H54 (cell line): ENCODE measurements at places on chromosomes 4 and X.

- DNase-seq = no peak
Measured at GRCh38 chr4:15117270-15117946, 115.1 kb downstream of the CPEB2 start.

GRCh38 chr4:177671387-177671786 is 229.2 kb upstream of the AGA start:
- DNase-seq = no peak

DNA sequence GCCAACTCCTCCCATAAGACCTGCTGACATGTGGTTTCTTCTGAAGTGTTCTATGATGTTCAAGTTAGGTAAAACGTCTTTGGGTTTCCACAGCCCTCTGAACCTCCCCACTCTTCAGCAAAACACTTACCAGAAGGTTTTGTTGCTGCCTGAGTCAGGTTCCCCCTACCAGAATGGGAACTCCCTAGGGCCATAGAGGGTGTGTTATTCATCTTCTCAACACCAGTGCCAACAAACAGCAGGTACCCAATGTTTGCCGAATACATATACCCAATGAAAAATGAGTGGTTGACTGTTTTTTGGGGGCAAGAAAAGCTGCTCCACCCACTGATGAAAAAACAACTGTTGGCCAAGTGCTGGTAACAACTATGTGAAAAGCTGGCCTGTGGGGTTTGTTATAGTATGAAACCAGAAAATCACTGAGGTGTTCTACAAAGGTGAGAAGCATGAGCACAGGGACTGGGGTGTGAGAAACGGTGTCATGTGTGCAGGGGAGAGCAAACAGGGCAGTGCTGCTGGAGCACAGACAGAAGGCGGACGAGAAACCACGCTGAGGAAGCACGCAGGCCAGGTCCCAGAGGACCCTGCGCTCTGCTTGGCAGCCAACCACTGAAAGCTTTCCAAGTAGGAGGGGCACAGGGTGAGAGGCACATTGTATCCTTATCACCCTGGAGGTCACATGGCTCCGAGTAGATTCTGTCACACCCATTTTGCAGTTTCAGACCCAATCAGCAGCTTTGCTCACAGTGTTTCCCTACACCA is 28.8 kb downstream of the ATP8A1 start:
- DNase-seq = no peak

- DNase-seq = no peak
Measured at GRCh38 chr4:140304346-140304745, 69.1 kb upstream of the SCOC start.

DNA sequence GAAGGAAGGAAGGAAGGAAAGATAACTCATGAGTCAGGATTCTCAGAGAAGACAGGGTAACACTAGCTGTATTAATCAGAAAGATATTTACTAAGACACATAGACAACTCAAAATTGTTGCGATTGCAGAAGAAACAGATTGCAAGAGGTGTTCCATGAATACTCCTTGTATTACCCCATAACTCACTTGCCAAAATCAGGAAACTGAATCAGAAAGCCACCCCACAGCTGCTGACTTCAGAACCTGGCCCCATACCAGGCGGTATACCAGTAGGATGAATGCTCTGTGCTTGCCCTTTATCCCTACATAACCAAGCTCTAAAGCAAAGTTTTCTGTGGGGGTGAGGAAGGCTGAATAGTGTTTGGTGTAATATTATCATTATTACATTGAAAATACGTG is 468.5 kb downstream of the IQCM start:
- DNase-seq = no peak

GRCh38 chr4:141416677-141417363 is 196.1 kb downstream of the ZNF330 start:
- DNase-seq = no peak

- peak; percentile 15 for DNase-seq
Measured at GRCh38 chrX:150486011-150486410, 82.4 kb upstream of the MTM1 start.

DNA sequence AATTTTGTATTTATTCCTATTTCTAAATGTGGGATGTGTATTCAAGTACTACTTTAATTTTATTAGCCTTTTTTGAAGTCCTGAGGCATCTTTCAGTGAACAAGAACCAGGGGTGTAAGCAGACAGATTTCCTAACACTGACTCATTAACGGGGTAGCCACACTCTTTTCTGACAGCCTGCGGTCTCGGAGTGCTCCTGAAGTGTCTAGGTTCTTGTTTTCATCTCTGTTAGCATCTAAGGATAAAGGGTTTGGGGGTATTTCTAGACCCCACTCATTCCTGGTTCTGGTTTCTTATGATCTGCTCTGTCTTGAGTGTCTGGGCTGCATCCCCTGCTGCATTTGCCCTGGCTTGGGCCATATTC is 71.9 kb downstream of the GC start:
- DNase-seq = no peak

DNA sequence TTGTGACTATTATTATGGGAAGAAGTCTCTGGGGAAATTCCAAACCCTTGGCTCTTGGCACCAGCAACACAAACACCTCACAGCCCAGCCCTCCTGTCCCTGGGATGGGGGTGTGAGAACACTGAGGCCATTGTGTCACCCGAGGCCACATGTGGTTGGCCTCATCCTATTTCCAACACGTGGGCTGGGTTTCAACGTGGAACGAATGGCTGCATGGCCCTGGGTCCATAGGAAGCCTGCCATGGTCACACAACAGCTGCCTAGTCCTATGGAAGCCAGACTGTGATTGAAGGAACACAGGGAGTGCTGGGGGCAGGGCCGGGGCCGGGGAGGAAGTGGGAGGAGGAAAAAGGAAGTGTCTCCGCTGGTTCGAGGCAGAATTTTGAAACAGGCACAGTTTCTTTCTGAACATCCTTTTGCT is 10.0 kb downstream of the CLCN4 start:
- no peak for DNase-seq

GRCh38 chr4:20046179-20046578 is 205.5 kb upstream of the SLIT2 start:
- no peak for DNase-seq

DNA sequence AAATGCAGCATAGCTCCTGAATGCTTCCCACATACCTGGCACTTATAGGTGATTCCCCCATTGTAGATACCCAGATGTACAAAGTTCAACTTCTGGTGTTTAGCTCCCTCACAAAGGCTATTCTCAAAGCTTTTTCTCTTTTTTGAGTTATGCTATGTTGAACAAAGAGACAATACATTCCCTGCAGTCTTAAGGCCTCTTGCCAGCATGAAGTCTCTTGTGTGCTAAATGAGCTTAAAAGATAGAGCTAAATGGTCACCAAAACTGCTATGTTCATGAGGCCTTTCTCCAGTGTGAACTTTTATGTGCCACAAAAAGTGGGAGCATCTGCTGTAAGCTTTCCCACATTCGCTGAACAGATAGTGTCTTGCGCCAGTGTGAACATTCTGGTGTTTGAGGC is 111.2 kb upstream of the TMEM47 start:
- DNase-seq = no peak

GRCh38 chr4:155548173-155548572 is 118.5 kb upstream of the GUCY1A1 start:
- DNase-seq = no peak

DNA sequence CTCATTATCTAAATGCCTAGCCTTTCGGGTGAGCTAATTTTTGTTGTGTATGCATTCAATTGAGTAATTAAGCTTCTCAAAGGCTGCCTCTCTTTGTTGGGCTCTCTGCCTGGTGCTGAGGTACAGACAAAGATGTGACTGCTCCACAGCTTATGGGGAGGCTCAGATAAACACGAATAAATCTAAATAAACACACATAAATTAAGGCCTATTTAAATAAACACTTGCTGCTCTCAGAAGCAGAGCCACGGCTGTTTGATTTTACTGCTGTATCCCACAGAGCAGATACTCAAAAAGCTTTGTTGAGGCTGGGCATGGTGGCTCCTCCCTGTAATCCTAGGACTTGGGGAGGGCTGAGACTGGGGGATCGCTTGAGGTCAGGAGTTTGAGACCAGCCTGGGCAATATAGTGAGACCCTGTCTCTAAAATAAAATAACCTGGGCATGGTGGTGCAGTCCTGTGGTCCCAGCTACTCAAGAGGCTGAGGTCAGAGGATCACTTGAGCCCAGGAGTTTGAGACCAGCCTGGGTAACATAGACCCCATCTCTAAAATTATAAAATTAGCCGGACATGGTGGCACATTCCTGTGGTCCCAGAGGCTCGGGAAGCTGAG is 8.4 kb upstream of the CD99 start:
- DNase-seq = no peak

- DNase-seq = no peak
Measured at GRCh38 chr4:47852136-47852535, 14.3 kb upstream of the CORIN start.

DNA sequence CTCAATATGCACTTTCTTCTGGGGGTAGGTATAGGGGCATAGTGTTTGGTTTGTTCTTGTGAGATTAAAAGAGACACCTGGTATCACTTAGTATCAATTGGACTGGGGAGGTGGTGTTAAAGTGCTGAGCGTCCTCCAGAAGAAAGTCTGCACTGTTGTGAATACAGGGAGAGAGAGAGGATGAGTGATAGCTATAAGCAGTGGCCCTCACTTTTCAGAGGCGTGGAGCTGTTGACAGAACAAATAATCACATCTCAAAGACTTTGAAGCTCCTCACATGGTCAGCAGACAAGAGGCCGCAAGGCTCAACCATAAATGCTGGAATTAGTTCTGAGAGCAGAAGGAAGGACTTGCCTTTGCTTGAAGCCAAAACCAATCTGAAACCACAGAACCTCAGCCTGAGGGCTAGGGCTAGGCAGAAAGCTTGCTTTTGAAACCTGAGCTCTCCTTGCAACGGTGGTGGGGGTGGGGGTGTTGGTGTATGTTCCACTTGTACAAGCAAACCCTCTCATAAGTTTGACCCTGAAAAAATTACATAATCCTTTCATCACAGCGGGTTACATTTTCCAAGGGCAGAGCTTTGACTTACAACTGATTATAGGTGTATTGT is 123.2 kb upstream of the SCML1 start:
- DNase-seq = no peak

GRCh38 chr4:83010111-83010521 is 507 bp downstream of the LIN54 start:
- DNase-seq = no peak

- no peak for DNase-seq
Measured at GRCh38 chr4:188396037-188396436, 256.8 kb downstream of the TRIML1 start.

- DNase-seq = no peak
Measured at GRCh38 chr4:104641418-104641817, 146.7 kb upstream of the CXXC4 start.

GRCh38 chr4:8002525-8003309 is 63.1 kb upstream of the AFAP1 start:
- no peak for DNase-seq

- DNase-seq = no peak
Measured at GRCh38 chrX:9390693-9391368, 74.0 kb upstream of the TBL1X start.

DNA sequence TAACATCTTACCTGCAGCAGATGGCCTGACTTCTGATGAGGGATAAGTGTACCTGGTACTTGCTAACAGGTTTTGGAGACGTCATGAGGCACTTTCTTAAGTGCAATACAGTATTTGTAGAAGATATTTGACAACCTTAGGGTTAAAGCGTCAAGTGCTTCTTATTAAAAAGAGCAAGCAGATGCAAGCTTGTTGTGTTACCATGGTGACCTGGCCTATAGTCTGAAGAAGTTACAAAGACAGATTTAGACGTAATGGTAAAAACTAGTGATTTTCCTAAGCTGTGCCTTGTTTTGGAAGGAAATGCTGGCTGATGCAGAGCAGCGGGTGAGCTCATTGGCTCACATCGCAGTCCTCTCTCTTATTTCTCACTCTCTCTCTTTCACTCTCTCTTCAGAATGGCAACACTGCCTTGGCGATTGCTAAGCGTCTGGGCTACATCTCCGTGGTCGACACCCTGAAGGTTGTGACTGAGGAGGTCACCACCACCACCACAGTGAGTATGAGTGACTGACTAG is 243.6 kb downstream of the ANK2 start:
- DNase-seq = no peak

GRCh38 chrX:54043541-54044125 is 640 bp downstream of the PHF8 start:
- DNase-seq = no peak

DNA sequence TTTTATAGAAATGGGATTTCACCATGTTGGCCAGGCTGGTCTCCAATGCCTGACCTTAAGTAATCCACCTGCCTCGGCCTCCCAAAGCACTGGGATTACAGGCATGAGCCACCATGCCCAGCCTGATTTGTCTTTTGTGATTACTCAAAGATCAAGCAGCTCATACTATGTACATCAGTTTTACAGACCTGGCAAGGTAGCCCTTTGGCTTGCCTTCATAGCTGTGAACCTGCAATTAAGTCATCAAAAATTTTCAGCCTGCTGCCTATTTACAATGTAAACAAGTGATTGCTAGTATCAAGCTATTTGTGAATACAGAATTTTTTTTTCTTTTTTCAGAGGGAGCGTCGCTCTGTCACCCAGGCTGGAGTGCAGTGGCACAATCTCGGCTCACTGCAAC is 46.2 kb downstream of the GSX2 start:
- DNase-seq = no peak

DNA sequence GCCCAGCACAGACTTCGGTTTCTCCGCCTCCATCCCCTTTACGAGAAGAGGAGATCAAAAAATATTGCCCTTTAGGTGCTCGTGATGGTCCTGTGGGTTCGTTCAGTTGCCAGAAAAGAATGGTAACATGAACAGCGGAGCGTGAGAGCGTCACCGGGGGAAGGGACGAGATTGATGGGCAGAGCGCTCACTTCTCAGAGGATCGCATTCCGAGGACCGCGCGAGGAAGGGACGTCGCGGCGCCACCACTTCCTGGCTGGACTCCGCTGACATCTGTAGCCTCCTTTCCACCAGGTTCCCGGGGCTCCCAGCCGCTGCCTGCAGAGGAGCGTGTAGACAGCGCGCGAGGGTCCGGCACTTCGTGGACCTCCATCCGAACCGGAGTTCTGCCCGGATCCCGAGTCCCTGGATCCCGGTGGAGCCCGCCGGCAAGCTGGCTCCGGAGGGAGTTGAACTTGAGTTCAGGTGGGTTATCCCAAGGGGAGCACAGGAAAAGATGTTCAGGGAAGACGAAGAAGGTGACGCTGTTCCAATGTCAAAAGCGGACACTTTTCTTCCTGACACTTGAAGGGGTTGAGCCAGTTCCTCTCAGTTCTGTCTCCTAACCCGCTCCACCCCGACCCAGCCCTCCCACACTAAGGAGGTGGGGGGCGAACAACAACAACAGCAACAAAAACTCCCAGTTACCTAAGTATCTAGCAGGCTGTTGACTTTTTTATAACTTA is 484 bp downstream of the GALNTL6 start:
- no peak for DNase-seq

GRCh38 chr4:54092405-54093323 is 7.3 kb upstream of the GSX2 start:
- no peak for DNase-seq

DNA sequence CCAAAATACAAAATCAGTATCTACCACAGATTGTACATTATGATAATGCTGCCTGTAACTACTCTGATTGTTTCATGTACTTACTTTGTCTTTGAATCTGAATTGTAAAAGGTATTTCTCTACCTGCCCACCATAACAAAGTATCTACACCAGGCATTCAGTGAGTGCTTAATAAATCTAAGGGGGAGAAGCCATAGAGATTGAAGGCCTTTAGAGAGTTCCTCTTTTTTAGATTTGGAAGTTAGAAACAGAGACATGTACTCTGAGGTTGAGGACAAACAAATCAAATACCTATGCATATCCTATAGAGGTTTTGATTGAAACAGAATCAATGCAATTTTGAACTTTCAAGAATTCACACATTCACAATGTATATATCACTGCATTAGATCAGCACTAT is 42.7 kb downstream of the SAT1 start:
- no peak for DNase-seq
